ENCODE measurements at places on chromosomes 5 and 9.

- DNase-seq, result no peak
Measured at GRCh38 chr5:6902597-6902996, 189.4 kb downstream of the TENT4A start.

- DNase-seq, result no peak
Measured at GRCh38 chr5:176639981-176640380, 7.3 kb upstream of the TSPAN17 start.

GRCh38 chr9:19049917-19050636 lies 850 bp downstream of the RRAGA start:
- no peak for DNase-seq

DNA sequence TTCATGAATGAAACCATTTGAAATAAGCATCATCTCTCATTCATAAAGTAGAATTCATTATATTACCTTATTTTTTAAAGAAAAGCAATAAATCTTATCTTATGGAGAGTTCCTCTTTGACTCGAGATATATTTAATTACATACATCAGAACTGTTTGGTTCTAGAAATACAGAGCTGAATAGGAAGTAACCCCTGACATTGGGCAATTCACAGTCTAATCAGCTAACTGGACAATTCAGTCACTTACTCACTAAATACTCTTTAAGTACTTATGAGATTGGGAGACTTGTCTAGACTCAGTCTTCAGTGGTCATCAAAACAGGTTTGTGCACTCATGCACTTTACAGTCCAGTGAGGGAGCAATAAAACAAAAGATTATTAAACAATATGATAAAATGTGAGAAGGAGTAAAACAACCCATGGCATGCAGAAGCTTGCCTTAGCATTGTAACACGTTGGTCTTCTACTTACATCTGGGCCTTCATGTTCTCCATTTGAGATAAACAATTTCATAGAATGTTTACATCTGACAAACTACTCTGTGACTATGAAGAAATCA lies 11.5 kb upstream of the FBXO38 start:
- DNase-seq, result no peak

GRCh38 chr5:92556747-92557146 lies 1024.3 kb downstream of the NR2F1-AS1 start:
- DNase-seq, result no peak

DNA sequence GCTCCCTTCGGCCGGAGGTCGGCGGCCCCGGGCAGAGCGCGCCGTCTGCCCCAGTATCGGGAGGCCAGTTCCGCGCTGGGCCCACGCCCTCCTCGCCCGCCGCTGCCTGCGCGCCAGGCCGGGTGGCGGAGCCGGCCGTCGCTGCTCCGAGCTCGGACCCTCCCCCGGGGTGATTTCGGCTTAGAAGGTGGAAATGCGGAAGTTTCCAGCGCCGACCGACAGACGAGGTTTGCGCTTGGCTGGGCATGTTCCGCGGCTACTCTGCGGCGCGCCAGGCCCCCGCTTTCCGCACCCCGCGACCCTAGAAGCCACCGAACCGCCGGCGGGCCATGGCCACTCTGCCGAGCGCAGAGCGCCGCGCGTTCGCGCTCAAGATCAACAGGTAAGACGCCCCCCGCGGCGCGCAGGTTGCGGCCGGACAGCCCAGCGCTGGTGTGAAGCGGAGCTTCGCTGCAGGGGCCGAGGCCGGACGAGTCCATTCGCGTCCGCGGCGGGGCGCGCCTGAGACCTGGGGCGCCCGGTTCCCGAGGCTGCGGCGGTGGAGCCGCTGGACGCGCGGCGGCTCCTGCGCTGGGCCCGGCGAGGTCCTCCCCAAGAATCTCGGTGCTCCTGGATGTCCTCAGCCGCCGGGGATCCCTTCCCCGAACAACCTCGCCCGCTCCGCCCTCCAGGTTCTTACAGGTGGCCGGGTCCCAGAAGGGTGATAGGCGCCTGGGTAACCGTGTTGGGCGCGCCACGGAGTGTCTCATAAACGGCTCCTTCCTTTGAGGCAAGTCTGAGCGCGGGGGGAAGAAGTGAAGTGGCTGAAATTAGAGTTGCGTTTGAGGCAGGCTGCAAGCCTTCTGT lies at the start of gene DOCK8:
DOCK8 (plus strand) TSS at position 218 of the 846 bp plus-strand sequence; CDS start at position 330, 112 bp downstream.
- peak; percentile 35 for DNase-seq

- no peak for DNase-seq
Measured at GRCh38 chr5:148474025-148474511, 90.3 kb downstream of the FBXO38 start.

- no peak for DNase-seq
Measured at GRCh38 chr9:105332471-105332870, 88.0 kb downstream of the SLC44A1 start.

DNA sequence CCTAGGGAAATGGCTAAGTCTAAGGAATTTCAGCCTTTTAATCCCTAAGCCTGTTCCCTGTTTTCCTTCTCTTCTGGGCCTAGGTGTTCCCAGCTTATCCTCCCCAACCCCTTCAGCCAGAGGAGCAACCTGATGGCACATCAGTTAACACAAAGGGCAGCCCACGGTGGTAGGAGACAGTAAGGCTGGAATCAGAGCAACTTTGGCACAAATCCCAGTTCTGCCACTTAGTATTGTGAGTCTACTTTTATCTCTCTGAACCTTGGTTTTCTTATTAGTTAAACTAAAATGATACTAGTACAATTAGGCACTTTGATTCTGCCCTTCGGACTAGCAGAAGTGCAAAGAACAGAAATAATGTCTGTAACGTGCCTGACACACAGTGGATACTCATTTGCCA lies 246.8 kb downstream of the SAXO1 start:
- no peak for DNase-seq

DNA sequence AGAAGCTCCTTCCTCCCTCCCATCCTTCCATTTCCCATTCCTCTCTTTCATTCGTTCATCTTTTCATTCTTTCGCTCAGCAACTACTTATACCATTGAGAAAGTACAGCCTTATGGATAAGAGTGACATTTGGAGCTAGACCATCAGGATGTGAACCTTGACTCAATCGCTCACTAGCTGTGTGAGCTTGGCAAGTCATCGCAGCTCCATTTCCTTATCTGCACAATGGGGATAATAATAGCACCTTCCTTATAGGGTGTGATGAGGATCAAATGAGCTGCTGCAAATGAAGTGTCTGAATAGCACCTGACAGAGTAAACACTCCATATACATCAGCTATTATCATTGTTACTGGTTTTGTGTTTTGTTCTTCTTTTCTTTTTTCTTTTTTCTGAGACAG lies 28.1 kb upstream of the SYNPO start:
- no peak for DNase-seq

DNA sequence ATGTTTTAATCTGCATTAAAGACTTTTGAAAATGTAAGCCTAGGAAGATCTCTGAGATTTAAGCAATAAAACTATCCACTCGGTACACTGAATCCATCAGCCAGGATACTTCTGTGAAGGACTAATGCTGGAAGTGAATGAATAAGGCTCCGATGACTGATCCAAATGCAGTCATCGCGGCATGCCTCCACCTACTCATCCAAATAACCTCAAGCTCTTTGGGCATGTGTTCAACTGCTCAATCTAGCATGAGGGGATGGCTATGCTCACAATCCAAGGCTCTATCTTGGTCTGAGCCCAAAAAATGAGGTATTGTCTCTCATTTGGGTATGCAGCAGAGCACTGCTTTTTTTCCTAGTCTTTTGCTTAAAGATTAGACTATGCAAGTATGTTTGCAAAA lies 19.2 kb downstream of the MARCHF3 start:
- no peak for DNase-seq

GRCh38 chr9:37559125-37559524 lies 17.1 kb downstream of the FBXO10 start:
- DNase-seq, result no peak

DNA sequence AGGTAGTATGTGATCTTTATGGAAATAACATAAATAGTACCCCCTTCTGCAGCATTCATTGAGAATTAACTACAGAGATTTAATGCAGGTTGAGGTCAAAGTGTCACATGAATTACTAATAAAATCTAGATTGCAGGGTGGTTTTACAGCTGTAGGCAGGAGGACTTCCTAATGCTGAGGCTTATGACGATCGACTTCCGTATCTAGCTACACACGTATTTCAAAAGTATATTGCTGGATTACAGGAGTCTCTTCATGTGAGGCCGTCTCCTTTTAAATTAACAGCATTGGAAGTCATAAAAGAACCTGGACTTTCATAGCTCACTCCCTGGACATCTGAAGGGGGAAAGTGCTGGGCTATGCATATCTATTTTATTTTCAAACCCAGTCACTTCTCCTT lies 180.9 kb downstream of the OSTF1 start:
- DNase-seq, result no peak
